ENCODE measurements at places on chromosomes 7 and 10. TPM values are rescaled to one million over a fixed set of nuclear protein-coding genes. Genes with fewer than 3 reads are reported as not detected.

DNA sequence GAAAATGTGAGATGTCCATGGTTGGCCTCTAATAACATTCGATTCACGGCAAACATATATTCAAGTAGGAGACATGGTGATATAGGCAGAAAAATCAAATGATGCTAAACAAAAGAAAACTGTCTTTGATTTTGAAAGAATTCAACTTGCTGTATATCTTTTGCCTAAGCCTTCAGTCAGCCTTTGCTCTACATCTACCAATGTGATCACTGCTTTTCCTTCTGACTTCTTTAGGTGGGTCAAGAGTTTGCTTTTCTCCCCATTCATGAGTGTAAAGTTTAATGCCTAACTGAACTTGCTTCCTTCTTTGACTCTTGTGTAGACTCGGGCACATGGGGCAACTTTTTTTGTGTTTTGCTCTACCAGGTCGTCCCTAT is 417 bp upstream of the HIF1AN start:
- no peak for DNase-seq

Gene COL13A1
- total RNA-seq: 1.0 TPM

GRCh38 chr10:122263971-122264370 is 7.1 kb upstream of the BTBD16 start:
- no peak for DNase-seq

GRCh38 chr7:39948375-39948955 is 1.6 kb upstream of the CDK13 start:
- DNase-seq: no peak

DNA sequence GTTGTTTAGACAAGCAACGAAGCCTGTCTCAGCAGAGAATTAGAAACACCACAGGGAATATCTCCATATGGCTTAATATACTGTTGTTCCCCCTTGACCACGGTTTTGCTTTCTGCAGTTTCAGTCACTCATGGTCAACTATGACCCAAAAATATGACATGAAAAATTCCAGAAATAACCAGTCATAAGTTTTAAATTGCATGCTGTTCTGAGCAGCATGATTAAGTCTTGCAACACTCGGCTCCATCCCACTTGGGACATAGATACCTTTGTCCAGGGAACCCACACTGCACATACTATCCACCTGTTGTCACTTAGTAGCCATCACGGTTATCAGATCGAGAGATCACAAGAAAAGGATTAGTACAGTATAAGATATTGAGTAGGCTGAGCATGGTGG is 60.7 kb upstream of the FOXK1 start:
- no peak for DNase-seq

- DNase-seq: no peak
These were observed 92.7 kb downstream of the FAM53B start for GRCh38 chr10:124651402-124651891.

Gene RGR
- total RNA-seq: not detected

Measured in Panc1 (cell line).